ENCODE measurements at places on chromosomes 6 and 20.

GRCh38 chr6:105151644-105152043 lies 28.2 kb downstream of the POPDC3 start:
- no peak for DNase-seq

GRCh38 chr6:33947916-33948594 lies 144.3 kb upstream of the MLN start:
- DNase-seq, result no peak

- DNase-seq, result no peak
These were observed 13.9 kb upstream of the TNFRSF6B start for GRCh38 chr20:63682384-63683139.

GRCh38 chr6:1958257-1958656 lies 287.1 kb downstream of the GMDS start:
- no peak for DNase-seq

DNA sequence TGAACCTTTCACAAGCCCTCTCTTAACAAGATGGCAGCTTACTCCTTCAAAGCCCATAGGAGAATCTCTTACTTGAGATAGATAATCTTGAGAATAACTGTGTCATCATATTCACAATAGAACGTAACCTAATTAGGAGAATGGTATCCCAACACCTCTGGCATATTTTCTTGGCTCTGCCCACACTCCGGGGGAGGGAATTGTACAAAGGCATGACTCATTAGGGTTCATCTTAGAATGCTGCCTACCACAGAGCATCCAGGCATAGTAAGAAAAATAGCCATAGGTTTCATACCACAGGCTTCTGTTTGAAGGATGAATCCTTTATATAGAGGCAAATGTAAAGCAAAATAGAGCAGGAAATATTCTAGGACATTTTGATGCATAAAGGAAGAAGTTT lies 1100.6 kb upstream of the CITED2 start:
- no peak for DNase-seq

GRCh38 chr6:70520575-70520974 lies 46.2 kb upstream of the SDHAF4 start:
- peak; percentile 21 for DNase-seq

DNA sequence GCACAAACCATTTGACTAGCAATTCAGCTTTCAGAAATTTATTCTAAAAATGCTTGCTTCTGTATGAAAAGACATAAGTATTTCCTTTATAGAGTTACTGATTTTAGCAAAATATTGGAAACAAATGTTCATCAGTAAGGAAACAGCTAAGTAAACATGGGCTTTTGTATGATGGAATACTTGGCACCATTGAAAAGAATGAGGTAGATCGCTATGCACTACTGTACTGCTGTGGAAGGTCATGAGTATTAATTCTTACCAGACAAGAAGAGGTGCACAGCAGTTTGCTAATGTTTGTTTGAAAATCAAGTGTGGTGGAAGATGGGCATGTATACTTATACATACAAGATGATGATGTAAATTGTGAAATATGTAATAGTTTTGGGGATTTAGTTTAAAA lies 73.0 kb downstream of the FARS2 start:
- DNase-seq, result no peak

- peak; percentile 31 for DNase-seq
These were observed 112.5 kb downstream of the EDN3 start for GRCh38 chr20:59412875-59413284.

GRCh38 chr20:7147220-7147601 lies 379.7 kb downstream of the BMP2 start:
- DNase-seq, result no peak

GRCh38 chr6:130032758-130033340 lies 14.5 kb downstream of the L3MBTL3 start:
- DNase-seq, result no peak

DNA sequence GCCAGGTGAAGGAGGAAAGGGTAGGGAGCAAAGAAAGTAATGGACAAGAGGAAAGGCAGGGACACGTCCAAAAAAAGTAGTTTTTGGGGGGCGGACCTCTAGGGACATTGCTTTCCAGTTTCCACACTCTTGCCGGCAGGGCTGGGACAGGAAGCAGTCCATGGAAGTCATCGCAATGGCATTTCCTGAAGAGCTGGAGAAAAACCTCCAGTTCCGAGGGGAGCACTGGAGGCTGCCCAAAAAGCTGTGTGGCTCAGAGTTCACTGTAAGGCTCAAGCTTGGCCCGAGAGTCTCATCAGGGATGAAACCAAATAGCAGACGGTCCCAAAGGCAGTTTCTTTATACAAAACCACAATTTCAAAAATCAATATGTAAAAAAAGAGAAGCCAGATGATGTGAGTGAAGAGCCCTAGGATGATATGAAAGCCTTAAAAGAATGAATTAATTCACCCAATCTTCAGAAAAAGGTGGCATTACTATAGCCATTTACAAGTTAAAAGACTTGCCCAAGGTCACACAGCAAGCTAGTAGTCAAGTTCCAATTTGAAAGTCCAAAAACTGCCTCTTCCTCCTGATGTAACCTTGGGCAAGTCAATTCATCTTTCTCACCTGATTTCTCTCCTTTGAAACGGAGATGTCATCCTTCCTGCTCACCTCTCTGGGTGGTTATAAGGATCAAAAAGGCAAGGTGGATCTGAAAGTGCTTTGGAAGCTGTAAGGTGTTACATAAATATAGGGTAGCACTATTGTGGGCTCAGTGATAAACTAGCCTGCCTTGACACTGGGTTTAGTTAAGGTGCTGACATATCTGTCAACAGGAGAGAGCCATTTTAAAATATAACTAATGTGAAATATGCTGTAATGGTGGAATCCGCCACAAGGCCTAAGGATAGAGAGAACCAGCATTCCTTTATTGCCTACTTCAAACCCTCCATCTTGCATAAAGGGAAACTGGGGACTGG lies 9.1 kb downstream of the BCL2L1 start:
- no peak for DNase-seq

DNA sequence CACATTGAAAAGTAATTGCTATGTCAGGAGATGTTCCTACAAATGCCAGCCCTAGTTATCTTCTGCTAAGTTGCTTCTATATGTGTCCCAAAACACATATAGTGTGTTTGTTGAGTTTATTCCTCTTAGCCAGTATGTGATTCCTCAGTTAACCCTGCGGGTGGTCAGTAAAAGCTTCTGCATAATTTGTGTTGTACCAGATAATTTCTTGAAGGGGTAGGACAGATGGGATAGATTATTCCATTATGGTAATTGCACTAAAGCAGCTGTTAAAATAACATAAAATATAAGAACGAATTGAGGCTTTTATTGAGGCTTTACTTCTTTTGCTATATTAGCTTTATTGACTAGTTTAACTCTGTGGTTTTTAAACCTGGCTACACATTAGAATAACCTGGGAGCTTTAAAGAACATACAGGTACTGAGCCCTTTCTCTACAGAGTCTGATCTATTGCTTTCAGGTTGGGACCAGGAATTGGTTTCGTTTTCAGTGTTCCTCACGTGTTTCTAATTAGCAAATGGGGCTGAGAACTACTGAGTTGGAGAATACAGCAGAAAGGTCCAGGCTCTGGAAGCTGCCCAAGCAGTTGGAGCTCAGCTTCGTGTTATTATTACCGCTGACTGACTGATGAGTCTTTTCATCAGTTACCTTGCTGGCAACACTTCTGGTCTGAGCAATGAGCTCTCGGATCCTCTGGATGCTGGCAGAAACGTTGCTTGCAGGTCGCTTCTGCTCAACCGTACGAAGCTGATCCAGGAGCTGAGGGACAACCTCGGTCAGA lies 56.9 kb downstream of the FAM229B start:
- DNase-seq, result peak; percentile 64

- no peak for DNase-seq
These were observed 66.6 kb downstream of the PHACTR3 start for GRCh38 chr20:59670786-59671492.

DNA sequence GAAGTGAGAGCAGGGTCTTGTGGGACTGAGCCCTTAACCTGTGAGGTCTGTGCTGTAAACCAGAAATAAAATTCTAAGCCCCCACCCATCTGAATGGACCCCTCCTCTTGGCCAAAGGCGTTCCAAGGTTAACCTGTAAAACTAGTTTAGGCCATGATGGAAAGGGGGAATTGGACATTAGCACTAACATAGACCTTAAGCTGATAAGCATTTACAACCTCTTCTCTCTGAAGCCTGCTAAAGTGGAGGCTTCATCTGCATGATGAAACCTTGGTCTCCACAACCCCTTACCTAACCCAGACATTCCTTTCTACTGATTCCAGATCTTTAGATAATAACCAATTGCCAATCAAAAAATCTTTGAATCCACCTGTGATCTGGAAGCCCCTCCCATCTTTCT lies 25.8 kb downstream of the PIGT start:
- no peak for DNase-seq

GRCh38 chr6:17536586-17536985 lies 63.5 kb upstream of the FAM8A1 start:
- no peak for DNase-seq

DNA sequence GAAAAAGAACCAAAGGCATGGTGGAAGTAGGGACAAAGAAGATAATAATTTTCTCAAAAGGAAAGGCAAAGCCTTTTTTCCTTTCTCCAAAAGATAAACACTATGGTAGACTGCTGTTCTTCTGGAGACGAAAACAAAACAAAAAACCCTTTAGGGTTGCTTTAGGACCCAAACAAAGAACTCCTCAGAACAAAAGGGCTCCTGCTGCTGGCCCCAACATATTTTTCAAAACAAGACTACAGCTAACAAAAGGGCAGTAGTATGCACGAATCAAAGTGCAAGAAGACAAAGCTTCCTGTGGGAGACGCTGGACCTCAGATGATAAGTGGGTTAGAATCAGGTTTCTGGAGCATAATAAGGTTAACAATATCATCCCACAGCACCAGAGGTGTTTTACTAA lies 15.8 kb downstream of the NCOA5 start:
- DNase-seq, result no peak

DNA sequence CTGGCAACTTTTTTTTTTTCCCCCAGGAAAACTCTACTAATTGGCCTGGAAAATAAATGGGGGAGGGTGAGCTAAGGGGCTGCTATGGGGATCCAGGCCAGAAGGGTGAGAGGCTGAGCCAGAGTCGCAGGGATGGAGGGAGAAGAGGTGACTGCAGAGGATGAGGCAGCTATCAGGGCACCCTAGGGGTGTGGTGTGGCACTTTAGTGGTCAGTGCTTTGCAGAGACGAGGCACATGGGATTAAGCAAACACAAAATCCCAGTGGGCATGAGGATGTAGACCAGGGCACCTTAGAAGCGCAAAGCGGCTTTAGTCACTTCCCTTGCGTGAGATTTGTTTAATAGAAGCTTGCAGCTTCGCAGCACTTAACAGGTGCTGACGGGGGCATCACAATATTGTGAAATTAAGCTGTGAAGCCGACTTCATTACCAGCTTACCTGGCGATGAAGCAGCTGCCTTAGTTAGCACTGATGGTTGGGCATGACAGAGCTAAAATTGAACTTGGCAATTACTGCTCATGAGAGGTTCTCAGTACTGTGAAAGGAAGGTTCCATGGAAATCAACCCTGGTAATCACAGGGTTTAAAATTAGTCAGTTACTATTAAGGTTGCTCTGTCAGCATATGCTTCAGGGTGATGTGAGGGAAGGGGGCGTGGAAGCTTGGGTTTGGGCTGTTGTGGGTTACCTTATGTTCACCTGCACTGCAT lies 26.0 kb downstream of the TOX2 start:
- DNase-seq, result no peak

DNA sequence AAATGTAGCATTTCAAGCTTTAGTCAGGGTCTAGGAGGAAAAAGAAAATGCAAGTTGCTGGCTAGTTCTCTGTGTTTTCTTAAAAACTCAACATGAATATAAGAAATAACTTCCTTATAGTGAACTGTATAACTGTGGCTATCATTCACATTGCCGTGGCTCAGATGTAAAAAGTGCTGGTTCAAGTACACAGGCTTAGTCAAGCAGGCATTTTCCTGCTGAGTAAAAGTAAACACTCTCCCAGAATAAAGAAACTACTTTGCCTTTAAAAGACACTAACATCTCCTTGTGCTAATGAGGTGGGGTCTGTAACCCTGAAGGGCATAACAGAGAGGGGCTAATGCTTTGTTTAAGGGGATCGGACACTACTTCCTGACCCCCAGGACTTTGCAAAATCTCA lies 3.3 kb downstream of the ATP5F1E start:
- DNase-seq, result no peak

- DNase-seq, result no peak
These were observed 113.2 kb downstream of the GPX5 start for GRCh38 chr6:28638787-28639430.

GRCh38 chr6:69735027-69735426 lies 61.8 kb downstream of the LMBRD1 start:
- no peak for DNase-seq

DNA sequence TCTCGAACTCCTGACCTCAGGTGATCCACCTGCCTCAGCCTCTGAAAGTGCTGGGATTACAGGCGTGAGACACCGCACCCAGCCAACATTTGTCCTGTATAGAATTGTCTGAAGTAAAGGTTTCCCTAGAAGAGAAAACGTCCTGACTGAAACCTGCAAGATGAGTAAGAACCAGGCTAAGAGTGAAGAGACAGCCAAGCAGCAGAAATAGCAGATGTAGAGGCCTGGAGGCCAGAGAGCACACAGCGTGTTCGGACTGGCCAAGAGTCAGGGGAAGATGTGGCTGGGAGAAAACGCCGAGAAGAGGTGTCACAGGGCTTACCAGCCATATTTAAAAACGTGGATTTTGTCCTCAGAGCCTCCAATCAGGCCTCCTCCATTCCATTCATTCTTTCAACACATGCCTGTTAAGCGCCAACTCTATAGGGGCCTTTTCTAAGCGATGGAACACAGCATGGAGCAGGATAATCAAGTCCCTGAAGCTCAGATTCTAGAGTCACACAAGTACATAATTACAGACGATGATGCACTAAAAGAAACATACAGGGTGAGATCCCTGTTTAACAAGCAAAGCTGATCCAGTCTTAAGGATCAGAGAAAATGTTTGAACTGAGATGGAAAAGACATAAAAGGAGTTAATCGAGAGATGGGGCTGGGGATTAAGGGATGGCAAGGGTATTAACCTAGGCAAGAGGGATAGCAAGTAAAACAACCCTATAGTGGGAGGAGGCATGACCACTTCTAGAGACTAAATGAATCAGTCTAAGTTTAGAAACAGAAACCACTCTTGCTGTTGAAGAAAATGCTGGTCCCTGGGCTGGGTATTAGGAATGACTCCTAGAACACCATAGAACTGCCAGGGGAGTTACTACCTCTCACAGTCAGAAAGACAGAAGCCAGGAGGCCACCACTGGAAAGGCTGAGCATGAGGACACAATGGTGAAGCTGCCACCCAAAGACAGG lies 4.8 kb downstream of the ZCCHC3 start:
- no peak for DNase-seq

All from COR-L47 (cell line).